MG63 (cell line): ENCODE measurements at places on chromosomes 3 and 15.

DNA sequence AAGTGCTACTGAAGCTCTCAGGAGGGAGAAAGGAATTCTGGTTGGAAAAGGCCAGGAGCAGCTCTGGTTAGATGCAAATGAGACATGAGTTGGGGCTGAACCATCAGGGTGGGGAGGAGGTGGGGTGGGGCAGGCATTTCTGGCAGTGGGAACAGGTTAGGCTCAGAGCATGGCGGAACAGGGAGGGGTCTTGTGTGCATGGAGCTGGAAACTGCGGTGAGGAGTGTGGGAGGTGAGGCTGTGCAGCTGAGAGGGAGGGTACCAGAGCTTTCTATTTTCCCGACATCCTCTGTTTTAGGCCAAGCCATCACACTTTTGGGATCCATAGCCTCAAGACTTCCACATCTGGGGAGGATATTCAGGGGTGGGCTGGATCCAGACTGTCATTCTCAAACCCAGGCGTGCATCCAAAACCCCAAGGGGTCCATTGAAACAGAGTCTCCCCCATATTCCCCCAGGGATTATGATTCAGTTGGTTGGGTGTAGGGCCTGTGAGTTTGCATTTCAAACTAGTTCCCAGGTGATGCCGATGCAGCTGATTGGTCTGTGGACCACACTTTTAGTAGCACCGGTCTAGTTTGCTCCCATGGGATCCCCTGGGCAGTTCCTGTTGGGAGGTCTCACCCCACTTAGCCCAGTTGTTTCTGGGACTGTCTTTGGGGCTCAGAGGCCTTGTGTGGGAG is 100.9 kb upstream of the TLE3 start:
- DNase-seq, result no peak

GRCh38 chr15:69305204-69305931 is 6.7 kb downstream of the PAQR5 start:
- peak; percentile 99 for DNase-seq

DNA sequence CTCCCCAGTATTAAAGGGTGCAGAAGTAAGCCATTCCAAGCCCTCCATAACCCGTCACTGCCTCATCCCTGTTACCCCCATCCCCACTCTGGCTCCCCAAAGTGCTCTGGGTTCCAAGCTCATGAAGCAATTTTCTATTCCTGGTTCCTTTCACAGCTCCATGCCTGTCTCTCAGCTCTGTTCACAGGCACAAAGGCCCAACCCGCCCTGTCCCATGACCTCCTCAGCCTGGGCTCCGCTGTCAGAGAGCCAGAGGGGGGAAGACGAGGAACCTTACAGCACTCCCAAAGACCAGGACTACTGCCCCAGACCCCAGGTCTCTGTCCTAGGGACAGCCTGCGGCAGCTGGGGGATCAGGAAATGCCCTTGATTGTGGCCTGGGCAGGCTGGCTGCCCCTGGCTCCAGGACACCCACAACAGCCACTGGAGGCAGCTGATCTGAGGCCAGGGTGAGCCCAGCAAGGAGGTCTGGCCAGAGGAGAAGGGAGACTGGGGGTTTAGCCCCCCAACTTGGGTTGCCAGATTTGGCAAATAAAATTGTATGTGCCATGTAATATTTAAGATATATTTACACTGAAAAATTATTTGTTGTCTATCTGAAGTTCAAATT is 43.2 kb upstream of the LINGO1 start:
- no peak for DNase-seq

DNA sequence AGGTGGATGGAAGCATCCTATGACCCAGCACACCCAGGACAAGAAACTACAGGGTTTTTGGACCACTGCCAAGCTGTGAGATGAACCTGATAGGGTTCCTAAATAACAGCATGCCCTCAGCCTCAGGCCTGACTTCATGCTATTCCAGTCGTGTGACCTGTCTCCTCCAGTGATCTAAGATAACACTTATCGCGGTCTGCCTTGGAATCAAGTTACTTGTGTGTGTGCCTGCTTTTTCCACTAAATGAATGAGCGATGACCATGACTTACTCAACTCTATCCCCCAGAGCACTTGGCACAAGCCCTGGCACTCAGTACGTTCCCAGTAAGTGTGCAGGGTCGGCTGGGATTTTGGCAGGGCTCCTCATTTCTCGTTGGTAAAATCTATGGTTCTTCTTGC is 172.7 kb upstream of the TP63 start:
- DNase-seq, result peak; percentile 74

DNA sequence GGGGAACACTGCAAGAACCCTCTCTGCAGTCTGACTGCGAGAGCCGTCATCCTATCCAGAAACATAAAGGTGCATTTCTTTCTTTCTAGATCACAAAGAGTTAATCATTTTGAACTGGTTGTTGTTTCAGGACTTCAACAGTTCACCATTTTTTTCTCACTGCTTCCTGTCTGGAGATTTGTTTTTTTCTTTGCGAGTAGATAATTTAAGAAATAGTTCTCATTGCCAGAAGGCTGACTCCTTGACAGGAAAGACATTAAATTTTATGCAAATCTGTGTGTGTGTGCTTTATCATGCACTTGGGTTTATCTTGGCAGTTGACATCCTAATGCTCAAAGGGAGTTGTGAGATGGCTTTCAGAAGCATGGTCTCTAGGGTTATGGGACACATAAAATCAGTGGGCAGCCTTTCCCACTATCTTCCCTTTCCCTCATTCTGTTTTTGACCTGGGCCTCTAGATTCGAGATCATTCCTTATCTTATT is 123.5 kb upstream of the TBL1XR1 start:
- no peak for DNase-seq
